NCI-H526 treated with DMSO at 0.1 percent for 48 hours (cell line): ENCODE measurements at places on chromosomes 7 and 10.

- DNase-seq, result no peak
Measured at GRCh38 chr7:43753271-43753810, 5.1 kb upstream of the BLVRA start.

DNA sequence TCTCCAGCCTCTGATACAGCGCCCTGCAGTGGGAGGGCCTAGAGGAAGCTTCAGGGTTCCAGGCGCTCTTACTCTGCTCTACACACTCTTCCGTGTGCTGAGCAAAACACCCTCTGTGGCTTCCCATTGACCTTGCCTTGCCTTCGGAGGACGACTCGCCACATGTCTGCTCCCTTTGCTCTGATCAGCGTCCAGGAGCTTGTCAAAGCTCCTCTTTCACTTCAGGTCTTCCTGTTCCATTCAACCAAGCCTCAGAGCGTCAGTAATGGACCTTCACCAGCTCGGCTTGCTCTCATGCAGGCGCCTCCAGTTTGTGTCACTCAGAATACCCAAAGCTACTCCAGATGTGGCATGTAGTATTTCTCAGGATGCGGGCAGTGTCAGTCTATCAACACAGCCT, 173.9 kb downstream of the ARID5B start:
- no peak for DNase-seq

DNA sequence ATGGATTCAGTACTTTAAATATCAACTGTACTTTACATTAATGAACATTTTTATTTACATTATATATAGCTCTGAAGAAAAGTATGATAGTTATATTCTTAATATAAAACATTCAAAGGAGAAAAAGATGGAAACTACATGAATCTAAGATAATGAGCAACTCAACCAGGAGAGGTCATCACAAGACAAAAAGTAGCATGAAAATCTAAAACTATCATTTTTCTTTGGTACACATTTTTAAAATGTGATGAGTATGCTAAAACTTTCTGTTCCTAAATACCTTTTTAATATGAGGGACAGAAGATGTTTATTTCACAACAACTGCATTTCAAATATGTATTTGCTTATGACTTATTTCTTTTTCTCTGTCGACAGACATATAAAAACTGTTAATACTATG, 2.4 kb downstream of the CNTNAP2 start:
- no peak for DNase-seq

GRCh38 chr10:32151871-32152270, 95.6 kb upstream of the KIF5B start:
- DNase-seq, result no peak

DNA sequence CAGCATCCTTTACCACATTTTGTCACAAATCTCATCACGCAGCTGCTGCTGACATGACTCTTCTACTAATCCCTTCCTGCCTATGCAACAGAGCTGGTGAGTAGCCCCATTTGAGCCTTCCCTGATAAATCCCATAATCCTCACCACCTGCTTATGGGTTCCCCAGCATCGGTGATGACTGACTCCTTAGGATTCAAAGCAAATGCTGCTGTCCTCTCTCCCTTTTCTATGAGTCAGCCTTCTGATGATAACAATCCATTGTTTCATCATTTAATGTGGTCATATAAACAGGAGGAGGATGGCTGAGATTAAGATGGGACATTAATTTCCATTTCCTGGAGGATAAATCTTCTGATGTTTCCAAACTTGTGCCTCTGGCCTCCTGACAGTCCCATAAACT, 73.4 kb downstream of the SORCS1 start:
- DNase-seq, result no peak

GRCh38 chr7:132709971-132710567, 133.8 kb upstream of the PLXNA4 start:
- no peak for DNase-seq

GRCh38 chr10:121449482-121449924, 148.7 kb downstream of the FGFR2 start:
- DNase-seq, result no peak

- no peak for DNase-seq
Measured at GRCh38 chr7:143315776-143316175, at the start of gene CLCN1. Gene CLCN1 (plus strand): TSS chr7:143316111. CDS start chr7:143316213, 102 bp downstream.

DNA sequence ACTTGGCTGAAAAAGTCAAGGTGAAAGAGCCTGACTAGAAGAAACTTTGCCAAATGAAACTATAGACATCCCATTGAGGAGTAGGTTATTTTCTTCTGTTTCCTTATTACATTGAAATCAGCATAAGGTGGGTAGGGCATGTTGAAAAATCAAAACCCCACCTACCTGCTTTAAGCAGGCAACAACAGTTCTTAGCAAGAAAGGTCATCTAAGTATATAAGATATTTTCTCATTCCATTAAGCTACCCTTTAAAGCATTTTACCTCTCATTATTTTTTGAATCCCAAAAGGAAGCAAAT, 30.8 kb downstream of the ACADSB start:
- no peak for DNase-seq

DNA sequence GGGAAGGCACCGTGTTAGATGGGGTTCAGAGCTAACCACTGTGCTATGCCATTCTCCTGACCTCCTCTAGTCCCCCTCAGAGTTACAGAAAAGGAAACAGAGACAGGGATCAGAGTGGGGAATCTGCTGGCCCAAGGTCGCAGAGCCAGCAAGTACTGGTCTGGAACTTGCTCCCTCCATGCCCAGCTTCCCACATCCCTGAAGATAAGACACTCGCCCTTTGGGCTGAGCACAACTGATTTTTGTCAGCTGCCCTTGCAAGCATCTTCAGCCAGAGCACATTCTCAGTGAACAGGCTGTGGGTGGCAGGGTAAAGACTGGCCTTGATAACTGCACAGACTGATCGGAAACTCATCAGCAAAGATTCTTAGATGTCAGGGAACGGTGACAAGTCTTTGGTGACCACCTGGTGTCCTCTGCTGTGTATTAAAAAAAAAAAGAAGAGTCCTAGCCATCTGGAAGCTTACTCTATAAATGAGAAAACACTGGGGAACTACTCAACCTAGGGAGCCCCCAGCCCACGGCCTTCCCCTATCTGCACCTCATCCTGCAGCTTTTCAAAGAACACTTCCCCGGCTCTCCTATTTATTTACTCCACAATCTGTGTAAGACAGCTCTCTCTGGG, 1.3 kb upstream of the SORBS1 start:
- no peak for DNase-seq

GRCh38 chr7:69962186-69963065, 364.2 kb downstream of the AUTS2 start:
- peak; percentile 89 for DNase-seq

GRCh38 chr10:110861930-110862649, 9.6 kb upstream of the PDCD4 start:
- no peak for DNase-seq

DNA sequence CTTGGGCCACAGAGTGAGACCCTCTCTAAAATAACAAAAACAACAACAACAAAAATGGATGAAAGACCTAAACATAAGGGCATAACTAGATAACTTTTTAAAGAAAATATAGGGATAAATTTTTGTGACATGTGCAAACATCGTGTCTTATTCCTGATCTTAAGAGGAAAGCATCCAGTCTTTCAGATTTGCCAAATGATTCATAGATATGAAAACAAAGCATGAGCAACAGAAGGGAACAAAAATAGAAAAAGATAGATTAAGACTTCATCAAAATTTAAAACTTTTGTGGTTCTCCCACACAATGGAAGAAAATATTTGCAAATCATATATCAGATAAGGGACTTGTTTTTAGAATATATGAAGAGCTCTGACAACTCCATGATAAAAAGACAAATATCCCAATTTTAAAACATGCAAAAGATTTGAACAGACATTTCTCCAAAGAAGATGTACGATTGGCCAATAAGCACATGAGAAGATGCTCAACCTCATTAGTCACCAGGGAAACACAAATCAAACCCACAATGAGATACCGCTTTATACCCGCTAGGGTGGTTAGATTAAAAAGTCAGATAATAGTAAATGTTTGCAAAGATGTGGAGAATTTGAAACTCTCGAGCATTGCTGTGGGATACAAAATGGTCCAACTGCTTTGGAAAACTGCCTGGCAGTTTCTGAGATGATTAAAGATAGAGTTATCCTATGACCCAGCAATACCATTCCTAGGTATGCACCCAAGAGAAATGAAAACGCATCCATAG, 20.3 kb downstream of the PPIF start:
- no peak for DNase-seq

DNA sequence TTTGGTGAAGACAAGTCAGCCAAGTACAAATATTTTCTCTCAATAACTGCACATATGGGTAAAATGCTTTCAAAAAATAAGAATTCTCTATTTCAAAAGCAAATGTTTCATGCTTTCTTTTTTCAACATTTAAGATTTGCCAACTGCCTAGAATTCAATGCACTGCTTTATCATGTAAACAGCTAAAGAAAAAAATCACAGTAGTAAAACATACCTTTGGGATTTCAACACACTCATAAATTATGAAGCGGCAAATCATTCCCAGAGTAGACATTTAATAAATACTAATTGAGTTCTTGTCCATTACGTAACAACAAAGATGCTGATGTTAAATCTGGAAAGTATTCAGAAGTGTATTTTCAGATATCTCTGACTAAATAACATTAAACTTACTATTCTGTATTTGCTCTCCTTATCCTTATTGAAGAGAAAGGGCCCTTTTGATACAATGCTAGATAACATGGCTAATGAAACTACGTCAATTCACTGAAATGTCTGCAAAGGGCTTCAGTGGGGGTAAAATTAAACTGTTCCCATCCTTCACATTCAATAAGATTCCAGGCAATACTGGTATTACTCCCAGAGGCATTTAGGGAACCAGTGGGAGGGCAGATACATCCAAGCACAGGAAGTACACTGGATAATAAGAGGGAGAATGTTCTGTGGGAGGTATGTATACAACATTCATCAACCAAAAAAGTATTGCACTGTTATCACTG, 13.9 kb downstream of the NAPEPLD start:
- no peak for DNase-seq

DNA sequence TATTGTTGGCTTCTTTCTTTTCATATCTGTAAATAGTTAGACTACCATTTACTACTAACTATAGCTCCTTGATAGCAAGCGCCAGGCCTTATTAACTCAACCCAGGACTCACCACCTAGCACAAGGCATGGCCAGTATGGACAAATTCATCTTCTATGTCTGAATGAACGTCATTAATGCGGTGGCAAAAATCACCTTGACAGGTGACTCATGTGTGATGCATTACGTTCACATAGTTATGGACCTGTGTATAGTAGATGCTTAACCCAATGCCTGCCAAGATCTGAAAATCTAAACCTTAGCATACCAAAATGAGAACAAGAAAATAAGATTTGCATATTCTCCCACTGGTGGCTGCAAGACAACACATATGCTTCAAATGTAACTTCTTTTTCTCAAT, 300.8 kb downstream of the PARD3 start:
- no peak for DNase-seq

GRCh38 chr7:22561895-22562593, 62.1 kb upstream of the STEAP1B start:
- DNase-seq, result no peak

GRCh38 chr10:71771821-71772617, 1.3 kb downstream of the VSIR start:
- DNase-seq, result no peak

DNA sequence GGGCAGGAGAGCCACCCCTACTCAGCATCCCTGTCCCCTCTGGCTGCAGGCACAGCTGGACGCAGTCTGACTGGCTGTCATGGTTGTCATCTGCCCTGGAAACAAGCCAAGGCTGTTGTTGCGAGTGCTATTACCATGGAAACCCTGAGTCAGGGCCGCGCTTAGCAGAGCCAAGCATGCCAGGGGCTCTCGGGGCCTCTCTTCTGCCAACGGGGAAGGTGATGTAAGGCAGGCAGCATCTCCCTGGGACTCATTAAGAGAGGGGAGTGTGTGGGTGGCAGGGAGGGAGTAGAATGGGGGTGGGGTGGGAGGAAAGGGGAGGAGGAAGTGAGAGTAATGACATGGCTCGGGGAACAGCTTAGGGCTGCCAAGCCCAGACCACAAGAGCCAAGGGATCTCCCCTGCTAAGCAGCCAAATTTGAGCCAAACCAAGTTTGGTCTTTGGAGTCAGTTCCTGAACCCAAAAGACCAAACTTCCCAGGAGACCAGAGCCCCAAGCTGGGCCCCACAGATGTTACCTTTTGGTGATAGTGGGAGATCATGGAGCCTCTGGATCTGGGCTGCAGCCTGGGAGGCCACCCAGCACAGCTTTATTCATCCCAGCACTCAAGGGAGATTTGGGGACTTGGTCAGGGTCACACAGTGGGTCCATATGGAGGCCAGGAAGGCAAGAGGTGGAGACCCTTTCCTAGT, 67.6 kb downstream of the TMEM130 start:
- DNase-seq, result no peak

DNA sequence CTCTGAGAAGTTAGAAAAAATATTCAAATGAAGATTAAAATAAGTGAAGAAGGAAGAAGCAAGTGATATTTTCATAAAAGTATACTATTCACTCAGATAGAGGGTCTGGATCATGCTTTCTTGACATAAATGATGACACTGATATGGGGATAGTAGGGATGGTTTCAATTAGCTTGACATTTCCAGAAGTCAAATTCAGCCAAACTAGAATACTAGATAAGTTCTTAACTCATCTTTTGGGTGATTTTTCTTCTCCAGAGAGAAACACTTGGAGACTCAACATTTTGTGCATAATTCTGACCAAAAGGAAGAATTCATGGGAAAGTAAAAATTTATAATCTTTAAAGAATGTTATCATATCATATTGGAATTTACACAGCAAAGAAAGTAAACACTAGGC, 152.0 kb upstream of the LRGUK start:
- DNase-seq, result no peak

DNA sequence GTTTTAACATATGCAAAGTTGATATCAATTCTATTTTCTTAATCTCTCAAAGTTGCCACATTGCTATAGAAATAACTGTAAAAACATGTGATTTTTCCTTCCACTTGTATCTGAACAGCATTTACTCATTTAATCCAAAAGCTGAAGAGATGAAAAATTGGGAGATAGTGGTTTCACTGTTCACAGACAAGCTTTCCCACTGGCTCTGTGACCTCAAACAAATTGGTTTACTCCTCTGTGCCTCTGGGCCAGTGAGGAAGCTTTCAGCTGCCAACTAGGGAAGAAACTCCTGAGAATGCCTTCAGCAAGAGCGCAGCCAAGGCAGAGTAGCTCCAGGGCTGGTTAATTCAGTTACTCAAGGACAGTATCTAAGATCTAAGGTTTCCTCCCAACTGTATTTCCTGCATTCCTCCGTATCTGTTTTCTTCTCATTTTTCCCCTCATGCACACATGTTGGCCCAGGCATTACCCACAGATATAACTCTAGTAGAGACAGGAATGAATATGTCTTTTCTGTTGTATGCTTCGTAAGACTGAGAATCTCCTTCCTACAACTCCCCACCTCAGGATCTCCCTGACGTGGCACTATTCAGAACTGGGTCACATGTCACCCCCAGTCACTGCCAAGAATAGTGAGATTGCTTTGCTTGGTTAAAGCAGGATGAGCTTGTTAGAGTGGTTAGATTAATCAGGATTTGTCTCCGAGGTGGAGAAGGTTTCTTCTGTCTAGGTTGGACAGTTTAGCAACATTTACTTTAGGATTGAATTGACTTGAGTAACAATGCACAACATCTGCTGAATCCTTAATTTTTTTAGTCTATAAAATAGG, 315.7 kb downstream of the NRG3 start:
- no peak for DNase-seq

GRCh38 chr10:126838316-126838715, 66.9 kb upstream of the DOCK1 start:
- DNase-seq, result no peak

GRCh38 chr10:75379212-75379724, 22.3 kb downstream of the ZNF503 start:
- DNase-seq, result peak; percentile 38

GRCh38 chr7:71868797-71869196, 543.3 kb downstream of the CALN1 start:
- no peak for DNase-seq

GRCh38 chr10:100939763-100940344, 27.1 kb downstream of the SLF2 start:
- DNase-seq, result no peak
